ENCODE measurements at places on chromosomes 3 and 15.

DNA sequence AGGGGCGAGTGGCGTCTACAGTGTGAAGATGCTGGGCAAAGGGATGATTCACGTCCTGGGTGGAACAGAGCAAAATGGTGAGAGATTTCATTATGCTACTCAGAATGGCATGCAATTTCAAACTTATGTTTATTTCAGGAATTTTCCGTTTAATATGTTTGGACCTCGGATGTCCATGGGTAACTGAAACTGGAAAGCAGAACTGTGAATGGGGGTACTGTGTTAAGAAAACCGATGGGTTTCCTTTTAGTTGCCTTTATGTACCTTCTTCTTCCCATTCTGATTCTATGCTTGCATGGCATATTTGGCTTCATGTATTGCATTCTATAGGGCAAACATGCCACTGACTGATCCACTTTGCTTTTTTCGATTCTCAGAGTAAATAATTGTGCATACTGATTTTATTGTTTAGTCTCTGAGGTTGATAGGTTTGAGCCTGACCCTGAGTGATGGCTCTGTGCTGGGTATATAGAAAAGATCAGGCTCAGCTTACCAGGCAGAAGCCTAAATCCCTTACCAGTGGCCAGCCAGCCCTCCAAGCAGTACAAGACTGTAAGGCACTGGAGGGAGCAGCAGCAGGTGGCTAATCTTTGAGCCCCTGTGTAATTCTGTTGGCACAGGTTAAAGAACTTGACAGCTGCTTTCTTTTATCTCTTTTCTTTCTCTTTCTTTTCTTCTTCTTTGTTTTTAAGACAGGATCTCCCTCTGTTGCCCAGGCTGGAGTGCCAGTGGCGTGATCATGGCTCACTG, 4.5 kb downstream of the QTRT2 start:
- DNase-seq = no peak

- DNase-seq = peak; percentile 12
Measured at GRCh38 chr3:189237526-189237925, 65.8 kb downstream of the TPRG1 start.

DNA sequence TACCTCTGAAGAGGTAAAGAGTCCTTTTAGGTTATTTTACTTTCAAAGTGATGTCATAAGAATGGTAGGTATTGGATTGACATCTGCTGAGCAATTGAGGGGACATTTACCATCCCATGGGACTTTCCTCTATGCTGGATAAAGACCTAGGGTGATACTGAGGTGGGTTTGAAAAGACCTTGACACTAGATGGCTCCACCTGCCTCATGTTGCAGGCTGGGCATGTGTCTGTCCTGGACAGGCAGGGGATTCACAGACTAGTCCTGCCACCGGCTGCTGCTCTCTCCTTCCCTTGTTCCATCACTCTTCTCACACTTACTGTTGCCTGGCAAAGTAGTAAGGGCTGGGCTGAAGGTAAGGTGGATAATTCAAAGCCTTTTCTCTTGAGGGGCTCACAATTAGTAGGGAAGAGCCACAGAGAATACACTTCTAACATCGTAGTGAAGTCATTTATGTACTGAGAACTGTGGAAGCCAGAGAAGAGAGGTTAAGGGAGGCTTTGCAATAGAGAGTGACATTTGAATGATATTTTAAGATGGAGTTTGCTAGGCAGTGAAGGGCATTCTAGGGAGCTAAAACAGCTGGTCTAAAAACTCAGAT, 27.7 kb downstream of the TRAK1 start:
- peak; percentile 77 for DNase-seq

DNA sequence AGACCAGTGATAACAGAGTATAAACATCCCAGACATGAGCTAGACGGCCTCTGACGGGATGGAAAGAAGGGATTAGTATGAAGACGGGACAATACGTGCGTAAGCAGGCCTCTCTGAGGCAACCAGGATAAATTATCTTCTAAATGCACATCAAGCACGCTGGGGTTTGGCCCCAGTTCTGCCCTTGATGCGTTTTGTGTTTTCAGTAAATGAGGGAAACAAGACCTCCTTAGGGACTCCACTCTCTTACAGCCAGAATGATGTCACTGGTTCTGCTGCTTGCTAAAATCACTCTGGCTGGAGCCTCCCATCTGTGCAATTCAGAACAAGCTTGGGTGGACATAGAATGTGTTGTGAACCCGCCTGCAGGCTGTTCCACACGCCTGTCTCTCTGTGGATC, 156.0 kb upstream of the MCTP2 start:
- no peak for DNase-seq

GRCh38 chr15:51377038-51377786, 35.8 kb downstream of the GLDN start:
- DNase-seq = no peak

DNA sequence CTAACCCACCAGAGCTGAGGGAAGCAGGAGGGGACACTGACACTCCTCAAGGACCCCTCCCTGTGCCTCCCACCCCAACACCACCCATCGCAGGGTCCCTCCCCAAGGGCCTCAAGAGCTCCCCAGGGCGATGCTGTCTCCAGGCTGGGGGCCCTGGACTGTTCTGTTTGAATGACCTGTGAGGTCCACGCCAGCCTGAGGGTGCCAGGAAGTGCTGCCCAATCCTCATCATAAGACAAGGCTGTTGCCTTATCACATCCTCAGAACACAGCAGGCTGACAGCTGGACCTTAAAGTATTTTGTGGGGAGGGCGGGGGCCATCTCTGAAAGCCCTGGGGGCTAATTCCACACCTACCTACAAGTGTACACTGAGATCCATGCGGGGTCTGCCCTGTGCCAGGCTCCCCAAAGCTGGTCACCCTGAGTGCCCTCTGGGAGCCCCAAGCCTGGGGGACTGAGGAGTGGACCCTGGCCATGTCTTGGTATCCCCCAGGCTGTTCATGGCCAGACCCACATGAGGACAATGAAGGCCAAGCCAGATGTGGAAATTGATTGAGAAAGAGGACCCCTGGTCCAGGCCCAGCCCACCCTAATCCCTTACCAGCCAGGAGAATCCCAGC, 23.8 kb upstream of the GOLGA6C start:
- DNase-seq = no peak

DNA sequence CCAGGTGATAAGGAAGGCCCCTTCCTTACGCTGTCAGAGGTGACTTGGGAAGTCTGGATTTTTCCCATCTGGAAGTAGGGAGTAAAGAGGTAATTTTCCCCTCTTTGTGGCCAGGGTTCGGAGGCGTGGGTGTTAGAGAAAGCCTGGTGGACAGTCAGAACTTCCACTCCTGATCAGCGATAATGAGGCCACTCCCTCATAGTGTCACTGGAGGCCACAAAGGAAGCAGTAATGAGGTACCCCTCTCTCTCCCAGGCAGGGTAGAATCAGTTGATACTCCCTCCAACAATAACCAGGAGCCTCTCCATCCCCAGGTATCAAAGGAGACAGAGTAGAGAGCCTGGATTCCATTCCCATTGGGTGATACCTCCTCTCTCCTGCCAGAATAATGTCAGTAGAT, 30.0 kb downstream of the AP4E1 start:
- no peak for DNase-seq

GRCh38 chr3:82186017-82186416, 424.6 kb upstream of the GBE1 start:
- no peak for DNase-seq

DNA sequence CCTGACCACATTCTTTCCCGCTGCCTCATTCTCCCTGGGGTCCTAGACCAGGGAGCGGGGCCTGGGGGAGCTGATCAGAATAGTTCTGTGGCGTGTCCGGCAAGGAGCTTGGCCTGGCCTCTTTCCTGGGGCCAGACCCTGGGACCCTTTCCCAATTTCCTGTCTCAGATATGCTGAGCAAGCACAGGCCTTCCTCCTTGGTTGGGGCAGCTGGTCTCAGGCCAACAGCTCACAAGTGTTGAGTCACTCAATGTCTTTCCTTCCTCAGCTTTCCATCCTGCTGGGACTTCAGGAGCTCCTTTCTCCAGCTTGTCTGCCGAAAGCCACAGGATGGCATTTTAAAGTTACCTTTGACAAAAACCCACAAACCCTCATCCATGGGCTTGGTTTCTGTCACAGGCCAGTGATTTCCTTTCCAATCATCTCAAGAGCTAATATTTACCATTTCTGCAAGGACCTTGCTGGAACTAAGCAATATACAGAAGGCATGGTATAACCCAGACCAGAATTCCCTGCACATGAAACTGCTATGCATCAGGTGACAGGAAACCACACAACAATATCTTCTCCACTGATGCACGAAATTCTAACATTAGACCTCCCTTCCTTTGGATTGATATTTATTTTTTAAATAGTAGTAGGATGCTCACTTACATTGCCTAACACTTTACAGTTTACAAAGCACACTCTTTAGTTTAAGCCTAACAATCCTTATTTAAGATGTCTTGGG, 19.5 kb upstream of the TIMP4 start:
- peak; percentile 90 for DNase-seq

All from kidney tubule cell (primary cell).